ENCODE measurements at places on chromosomes 16 and 17.

GRCh38 chr16:81810894-81811538 is 31.9 kb downstream of the PLCG2 start:
- DNase-seq: no peak

- DNase-seq: no peak
These were observed at the start of gene SLC47A2 for GRCh38 chr17:19716108-19717030. TSS of gene SLC47A2 (minus strand) at chr17:19716584. CDS start at chr17:19716555, 29 bp downstream.

GRCh38 chr17:17391668-17392370 is 85.0 kb upstream of the MED9 start:
- DNase-seq: peak; percentile 54

GRCh38 chr17:62692721-62693431 is 65.4 kb downstream of the MRC2 start:
- peak; percentile 5 for DNase-seq

- DNase-seq: no peak
These were observed 729 bp downstream of the DDX28 start for GRCh38 chr16:68022278-68022727.

GRCh38 chr17:39960524-39961041 is 2.2 kb upstream of the GSDMA start:
- DNase-seq: no peak

- peak; percentile 79 for DNase-seq
These were observed 17.7 kb downstream of the PSMD11 start for GRCh38 chr17:32461853-32462617.

DNA sequence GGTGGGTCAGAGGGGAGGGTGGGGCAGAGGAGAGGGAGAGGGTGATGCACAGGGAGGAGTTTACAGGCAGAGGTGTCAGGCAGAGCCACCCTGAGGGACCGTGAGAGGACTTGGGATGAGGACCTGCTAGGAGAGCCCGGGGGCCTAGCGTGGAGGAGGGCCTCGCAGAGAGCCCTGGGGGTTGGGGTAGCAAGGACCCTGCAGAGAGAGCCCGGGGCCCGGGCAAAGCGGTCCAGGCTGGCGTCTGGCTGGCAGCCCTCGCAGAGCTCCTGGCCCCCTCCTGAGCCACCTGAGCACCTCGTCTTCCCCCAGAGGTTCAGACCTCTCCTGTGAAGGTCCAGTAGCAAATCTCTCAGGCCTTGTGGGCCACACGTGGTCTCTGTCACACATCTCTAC is 42.0 kb upstream of the ZNF469 start:
- no peak for DNase-seq

DNA sequence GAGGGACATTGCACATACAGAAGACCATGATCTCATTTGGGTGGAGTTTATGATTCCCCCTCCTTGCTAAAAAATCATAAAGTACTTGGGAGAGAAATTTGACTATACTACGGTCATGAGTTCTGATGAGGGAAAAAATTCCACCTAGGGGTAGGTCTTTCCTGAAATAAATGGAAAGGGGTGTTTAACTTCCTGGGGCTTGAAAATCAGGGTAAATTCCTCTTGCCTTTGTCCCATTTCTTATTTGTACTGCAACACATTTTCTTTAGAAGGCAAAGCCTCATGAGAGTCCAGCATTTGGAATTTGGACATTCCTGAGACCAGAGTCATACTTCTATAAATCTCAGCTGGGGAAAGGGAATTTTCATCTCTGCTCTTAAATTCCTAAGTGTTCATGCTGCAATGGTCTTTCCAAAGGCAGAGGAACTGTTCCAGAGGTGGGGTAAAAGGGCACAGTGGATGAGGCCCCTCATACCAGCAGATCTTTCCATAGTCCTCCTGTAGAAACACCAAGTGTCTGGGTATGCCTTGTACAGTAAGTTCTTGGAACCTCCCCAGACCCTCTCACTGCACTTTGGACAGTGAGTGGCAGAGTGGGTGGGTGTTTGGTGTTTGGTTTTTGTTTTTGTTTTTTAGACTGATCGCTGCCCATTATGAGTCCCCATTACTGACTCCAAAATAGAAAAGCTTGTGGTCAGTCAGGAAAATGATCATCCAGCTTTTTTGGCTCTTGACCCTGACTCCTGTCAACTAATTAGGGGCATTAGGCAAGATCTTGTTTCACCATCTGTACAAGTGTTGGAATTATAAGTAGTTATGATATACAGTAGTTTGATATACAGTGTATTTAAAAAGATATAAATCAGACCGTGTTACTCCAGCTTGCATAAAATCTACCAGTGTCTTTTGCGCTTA is 6.0 kb downstream of the LYRM1 start:
- DNase-seq: no peak

DNA sequence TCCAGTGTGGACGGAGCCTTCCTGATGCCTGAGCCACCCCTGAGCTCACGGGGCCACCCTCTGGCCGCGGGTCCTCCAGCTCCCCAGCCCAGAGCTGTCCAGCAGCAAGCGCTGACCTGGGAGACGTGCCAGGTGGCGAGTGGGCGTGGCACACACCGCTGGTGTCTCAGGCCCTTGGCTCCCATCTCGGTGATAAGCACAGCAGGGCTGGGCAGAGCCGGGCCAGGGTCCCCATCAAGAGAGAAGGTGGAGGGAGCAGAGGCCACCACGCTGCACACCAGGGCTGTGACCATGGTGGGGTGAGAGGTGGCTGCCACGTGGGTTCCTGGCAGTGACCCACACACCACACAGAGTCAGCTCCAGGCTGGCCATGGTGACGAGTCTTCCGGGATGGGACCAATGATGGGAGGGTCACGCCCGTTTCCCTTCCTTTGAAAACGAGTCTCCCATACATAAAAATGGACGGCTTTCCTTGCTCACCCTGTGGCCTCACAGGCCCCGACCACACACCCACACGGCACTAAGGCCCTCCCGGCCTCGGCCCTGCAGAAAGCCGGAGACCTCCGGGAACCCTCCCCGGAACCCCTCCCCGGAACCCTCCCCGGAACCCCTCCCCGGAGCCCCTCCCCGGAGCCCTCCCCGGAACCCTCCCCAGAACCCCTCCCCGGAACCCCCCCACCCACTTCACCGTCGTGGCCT is 16.8 kb downstream of the UTS2R start:
- DNase-seq: no peak

DNA sequence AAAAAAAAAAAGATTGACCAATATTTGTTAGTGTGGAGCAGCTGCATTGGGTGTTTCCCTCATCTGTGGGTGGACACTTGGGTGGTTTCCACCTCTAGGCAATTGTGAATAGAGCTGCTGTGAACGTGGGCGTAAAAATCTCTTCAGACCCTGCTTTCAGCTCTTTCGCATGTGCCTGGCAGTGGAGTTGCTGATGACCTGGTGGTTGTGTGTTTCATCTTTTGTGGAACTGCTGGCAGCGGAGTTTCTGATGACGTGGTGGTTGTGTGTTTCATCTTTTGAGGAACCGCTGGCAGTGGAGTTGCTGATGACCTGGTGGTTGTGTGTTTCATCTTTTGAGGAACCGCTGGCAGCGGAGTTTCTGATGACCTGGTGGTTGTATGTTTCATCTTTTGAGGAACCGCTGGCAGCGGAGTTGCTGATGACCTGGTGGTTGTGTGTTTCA is 21.4 kb downstream of the ZC3H18 start:
- DNase-seq: no peak

DNA sequence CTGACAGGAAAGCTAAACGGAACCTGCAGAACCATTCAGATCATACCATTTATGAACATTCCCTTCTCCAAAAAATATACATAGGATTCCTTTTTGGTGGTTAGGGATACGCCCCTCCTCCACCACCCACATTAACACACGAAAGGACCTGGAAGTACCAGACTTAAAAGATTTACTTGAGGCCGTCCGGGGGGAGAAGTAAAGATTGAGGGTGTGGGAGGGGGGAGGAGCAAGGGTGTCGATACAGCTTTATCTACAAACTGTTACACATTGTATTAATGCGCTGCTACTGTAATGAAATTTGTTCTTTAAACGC is 537 bp downstream of the PALB2 start:
- DNase-seq: no peak

DNA sequence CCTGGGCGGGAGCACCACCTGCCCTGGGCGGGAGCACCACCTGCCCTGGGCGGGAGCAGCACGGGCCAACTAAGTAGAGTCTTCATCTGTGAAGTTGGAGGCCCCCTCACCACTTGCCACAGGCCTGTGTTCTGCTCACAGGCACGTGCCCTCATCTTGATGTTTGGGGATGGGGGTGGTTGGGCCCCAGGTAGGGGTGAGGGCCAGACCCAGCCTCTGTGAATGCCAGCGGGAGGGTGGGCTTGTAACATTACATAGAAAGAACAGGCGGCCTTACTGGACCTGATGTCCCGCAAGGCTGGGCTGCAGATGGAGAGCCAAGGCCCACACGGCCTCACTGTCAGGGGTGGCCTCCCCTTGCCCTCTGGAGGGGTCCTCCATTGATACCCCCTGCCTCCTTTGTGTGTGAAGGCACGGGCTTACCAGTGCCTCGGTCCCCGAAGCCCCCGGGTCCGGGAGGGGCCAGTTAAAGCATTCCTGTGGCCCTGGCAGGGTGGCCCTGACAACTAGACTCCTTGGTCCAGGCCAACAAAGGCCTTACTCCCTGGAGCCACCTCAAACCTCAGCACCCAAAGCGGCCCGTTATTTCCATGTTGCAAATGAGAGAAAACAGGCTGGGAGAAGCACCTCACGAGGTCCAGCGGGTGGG is 1.1 kb upstream of the SLC16A3 start:
- no peak for DNase-seq

- DNase-seq: no peak
These were observed 46.7 kb downstream of the C16orf82 start for GRCh38 chr16:27113341-27113841.

- DNase-seq: no peak
These were observed 5.2 kb downstream of the MYH3 start for GRCh38 chr17:10651927-10652326.

DNA sequence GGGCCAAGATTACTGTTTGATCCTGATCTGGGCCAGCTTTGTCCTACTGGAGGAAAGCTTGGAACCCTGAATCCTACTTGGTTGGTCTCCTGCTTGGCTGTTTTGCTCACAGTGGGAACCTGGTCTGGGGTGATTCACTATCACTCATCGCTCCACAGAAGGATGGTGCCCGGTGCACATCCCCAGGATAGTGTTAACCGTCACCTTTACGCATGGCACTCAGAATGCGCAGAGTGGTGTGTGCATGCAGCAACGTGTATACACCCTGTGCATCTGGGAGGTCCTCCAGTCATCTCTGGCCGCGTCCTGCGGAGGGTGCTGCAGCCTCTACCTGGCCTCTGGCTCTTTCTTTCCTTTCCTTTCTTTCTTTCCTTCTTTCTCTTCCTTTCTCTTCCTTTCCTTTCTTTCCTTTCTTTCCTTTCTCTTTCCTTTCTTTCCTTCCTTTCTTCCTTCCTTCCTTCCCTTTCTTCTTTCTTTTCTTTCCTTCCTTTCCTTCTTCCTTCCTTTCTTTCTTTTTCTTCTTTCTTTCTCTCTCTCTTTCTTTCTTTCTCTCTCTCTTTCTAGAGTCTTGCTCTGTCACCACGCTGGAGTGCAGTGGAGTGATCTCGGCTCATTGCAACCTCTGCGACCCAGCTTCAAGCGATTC is 13.1 kb downstream of the SOCS3 start:
- DNase-seq: no peak

DNA sequence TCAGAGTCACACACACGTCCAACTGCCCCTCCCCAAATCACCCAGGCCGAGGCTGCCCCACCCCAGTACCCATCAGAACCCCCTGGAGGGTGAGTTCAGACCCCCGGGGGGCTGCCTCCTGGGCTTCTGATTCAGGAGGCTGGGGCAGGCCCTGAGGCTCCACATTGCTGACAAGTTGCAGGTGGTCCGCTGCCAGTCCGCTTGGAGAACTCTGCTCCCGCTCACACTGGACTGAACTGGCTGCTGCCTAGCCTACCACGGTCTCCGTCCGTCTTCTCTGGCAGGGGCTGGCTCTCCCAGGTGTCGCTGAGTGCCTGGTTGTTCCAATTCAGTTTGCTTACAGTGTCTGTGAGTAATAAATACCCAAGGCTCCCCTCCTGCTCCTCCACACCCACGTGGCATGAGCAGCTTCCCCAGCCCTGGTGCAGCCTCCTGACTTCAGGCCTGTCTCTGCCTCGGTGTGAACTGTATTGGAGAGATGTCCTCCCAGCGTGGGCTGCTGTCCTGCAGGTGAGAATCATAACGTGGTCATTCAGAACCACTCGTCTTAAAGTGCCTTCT is 163.4 kb downstream of the LAT start:
- peak; percentile 9 for DNase-seq

- no peak for DNase-seq
These were observed 171.2 kb upstream of the SDK2 start for GRCh38 chr17:73815474-73815873.

GRCh38 chr16:89093602-89094251 is at the start of gene ACSF3:
TSS of gene ACSF3 (plus strand) at chr16:89093852. CDS start at chr16:89100682, 6,830 bp downstream.
- peak; percentile 53 for DNase-seq

DNA sequence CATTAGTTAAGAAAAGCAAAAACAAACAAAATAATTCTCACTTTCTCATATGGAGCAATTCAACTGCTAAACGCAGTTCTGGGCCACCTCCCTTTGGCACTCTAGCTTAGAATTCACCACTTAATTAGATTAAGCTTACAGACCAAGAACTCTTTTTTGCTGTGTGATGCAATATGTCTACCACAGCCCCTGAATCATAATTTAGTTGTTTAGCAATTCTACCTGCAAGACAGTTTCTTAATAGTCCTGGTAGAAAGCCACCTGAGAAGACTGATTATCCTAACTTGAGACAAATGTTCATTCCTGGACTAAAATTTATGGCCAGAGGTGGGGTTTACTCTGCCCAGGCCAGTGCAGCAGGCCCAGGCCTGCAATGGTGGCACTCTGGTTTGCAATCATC is 205.9 kb downstream of the HS3ST3A1 start:
- no peak for DNase-seq

DNA sequence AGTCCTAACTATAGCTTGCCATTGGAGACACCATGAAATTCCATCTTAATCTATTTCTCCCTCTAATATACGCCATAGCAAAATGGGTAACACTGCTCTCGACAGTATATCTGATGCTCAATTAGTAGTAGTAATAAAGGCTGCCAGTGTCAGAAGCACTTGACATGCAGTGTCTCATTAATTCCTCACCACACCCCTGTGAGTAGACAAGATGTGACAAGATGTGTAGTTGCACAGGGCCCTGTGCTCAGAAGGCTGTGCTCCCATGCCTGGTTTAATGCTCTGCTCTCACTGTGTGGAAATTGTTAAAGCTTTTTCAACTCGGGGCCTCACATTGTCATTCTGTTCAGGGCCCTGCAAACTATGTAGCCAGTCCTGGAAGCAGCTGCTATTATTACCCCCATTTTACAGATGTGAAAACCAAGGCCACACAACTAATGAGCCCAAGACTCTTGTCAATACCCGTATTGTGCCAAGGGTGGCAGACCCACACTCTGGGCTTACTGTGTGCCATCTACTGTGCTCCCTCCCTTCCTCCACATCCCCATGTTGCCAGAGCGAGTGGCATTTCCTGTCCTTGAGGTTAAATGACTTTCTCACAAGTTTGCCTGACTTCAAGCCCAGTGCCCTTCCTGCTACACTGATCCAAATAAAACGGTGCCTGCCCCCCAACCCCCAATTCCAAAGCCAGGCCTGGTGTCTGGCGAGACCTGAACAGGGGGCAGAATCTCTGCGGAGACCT is 287.3 kb upstream of the CCL2 start:
- DNase-seq: no peak

GRCh38 chr17:57517273-57517631 is 227.8 kb downstream of the CCDC182 start:
- no peak for DNase-seq

- peak; percentile 28 for DNase-seq
These were observed 912 bp downstream of the COQ7 start for GRCh38 chr16:19068237-19068815.
